NCI-H524 (cell line): ENCODE measurements at places on chromosomes 3 and 15.
A peak's percentile ranks its signal among the peaks of the same experiment; 100 is the strongest.

DNA sequence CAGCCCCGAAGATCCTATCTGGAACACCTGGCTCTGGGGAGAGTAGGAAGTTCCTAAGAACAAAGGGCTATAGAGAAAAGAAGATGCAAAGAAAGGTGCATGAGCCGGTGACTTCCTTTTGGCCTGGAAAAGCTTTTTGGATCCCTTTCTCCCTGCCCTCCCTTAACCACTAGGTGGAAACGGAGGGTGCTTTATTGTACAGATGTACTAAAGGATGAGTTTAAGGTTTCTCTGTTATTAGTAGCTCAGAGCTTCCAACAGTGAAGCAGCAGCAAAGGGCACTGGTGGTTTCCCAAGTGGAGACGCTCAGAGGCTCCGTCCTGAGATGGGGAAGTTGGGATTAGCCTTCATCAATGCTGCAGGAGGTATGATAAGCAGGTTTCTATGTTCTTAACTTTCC lies 5.9 kb upstream of the ADGRG7 start:
- DNase-seq, result peak; percentile 68

GRCh38 chr15:52019394-52020220 lies 588 bp downstream of the MAPK6 start:
- peak; percentile 27 for DNase-seq

GRCh38 chr3:99666201-99666600 lies 27.8 kb downstream of the COL8A1 start:
- no peak for DNase-seq

GRCh38 chr3:116517308-116517707 lies 72.0 kb upstream of the LSAMP start:
- DNase-seq, result peak; percentile 51

- DNase-seq, result no peak
Measured at GRCh38 chr3:186964071-186964470, 33.7 kb downstream of the ST6GAL1 start.
